ENCODE measurements at places on chromosomes 2 and 18. TPM values are rescaled to one million over a fixed set of nuclear protein-coding genes. Genes with fewer than 3 reads are reported as not detected.

DNA sequence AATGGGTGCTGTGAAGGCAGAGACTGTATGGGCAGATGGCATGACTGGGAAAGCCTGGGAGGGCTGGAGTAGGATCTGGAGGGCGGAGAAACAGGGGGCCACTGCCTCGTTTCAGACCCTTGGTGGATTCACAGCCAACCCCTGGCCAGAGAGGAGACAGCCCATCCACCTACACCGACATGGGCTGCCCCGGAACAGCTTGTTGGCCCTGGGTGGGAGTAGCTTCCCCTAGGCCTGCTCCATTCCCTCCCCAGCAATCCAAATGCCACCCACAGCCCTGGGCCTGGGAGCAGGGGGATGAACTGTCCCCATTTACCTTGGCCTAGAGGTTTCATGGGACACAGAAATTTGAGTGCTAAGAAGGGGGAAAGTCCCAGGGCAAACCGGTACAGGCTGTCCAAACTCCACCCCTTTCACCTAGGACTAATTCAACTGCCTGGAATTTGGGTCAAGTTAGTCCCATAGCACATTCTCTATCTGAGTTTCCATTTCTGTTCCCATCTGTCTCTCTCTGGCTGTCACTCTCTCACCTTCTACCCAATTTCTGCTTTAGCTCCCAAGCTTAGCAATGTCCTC lies 37.0 kb downstream of the LBH start:
- DNase-seq = no peak

GRCh38 chr2:104865096-104865470 lies 11.2 kb downstream of the POU3F3 start:
- DNase-seq = no peak

DNA sequence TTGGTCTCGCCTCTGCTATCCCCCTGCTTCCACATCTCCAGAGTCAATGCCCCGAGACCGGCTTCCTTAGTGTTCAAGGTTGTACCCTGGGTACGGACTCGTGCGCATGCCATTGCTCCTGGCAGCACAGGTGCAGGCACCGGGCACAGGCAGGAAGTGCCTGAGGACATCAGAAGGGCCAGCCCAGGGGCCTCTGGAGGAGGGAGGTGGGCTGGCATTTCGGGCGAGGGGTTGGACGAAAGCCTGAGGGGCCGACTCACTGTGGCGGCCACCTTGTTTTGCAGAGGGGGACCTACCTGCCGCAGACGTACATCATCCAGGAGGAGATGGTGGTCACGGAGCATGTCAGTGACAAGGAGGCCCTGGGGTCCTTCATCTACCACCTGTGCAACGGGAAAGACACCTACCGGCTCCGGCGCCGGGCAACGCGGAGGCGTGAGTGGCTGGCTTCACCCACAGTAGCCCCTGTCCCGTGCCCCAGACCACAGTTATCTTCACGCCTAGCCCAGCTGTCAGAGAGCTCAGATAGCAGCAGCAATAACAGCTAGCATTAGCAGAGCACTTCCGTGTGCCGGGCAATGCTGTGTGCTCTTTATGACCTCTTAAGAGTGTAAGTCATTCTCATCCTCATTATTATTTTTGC lies 12.5 kb downstream of the ITM2C start:
- DNase-seq = peak; percentile 72

DNA sequence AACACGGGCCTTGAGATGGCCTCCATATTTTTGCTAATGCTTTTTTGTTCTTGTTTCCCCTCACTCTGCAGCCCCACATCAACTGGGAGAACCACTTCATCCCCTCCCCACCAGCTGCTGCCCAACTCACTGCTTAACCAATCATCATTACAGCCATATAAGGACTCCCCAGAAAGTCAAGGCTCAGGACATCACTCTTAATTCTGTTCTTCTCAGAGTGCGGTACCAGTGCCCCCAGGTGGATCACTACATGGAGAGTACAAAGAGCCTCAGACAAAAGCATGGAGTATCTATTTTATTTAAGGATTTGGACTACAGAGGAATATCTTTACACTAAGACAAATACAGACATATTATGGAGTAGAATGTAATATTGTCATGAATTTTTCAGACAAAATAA lies 340.6 kb downstream of the PAX3 start:
- no peak for DNase-seq

GRCh38 chr2:219441451-219442255 lies 7.0 kb downstream of the SPEG start:
- peak; percentile 93 for DNase-seq

GRCh38 chr2:129888461-129888860 lies 91.0 kb upstream of the RAB6C start:
- DNase-seq = no peak

DNA sequence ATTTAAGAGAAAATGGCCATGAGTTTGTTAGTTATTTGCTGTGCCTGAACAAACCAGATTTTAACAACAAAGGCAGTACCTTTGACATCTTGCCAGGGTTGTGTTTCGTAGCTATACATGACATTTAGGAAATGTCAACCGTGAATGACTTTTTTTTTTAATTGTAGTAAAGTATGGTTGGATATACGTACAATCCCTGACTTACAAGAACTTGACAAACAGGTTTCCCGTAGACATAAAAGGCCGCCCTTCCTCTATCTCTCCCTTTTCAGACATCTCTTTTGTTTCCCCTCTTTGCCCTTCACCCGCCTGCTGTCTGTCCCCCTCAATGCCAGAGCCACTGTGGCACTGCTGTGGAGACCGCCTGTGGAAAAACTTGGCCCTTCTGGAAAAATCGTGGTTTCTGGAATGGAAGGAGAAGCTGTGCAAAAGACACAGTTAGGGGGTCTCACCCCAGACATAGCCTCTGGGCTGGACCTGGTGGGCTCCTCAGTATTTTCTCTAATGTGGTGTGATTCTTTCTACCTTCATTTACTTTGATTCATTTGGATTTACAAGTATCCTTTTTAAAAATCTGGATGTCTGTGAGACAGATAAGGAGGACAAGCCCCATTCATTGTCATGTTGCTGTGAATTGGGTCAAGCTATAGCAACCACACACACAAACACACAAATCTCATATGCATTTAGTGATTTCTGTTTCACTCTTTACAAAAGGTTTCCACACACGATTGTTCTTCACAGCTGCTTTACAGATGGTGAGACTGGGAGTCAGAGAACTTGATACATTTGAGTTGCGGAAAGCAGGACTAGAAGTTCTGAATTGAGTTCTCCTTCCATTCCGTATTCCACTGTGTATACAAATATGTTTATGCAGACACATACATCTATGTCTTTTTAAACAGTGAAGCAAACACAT lies 48.6 kb downstream of the SPATS2L start:
- no peak for DNase-seq

DNA sequence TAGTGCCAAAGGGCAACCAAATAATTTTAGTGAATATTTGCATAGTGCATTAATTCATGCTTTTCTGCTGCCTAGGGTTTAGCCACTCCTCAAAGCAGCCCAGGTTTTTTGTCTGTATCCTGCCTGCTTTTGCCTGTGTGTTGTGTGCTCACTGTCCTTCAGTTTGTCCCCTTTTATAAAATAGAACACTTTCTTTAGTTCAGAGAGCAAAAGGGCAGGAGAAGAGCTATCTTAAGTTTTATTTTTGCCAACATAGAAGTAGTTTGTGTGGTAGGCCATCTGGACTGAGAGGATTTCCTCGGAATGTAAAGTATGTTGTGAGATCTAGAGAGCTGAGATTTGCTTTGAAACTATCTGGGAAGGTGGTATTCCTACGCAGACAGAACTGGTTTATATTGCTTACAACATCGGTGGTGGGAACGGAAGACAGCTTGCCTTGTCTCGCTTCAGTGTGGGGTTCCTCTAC lies 64.9 kb downstream of the EML4 start:
- no peak for DNase-seq

DNA sequence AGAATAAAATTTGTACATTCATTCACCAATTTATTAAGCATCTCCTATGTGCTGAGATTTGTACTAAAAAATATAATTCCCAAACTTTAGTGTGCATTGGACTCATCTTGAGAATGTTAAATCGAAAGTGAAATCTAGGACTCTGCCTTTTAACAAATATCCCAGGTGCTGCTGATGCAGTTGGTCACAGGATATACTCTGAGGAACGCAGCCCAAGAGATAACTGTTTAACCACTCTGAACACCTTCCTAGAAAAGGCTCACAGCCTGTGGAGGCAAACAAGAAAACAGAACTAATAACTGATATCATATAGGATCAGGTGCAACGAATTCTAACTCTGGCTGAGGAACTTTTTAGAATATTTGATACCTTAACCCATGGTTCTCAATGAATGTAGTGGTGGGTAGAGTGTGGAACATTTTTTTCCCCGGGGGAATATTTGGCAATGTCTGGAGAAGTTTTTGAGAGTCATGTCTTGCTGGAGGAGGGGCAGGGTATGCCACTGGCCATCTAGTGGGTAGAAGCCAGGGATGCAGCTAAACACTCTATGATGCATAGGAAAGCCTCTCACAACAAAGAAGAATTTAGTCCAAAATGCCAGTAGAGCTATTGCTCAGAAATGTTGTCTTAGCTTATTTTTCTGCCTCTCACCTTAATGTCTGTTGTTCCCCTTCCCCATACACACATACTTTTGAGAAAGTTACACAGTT lies 96.5 kb downstream of the EHBP1 start:
- no peak for DNase-seq

DNA sequence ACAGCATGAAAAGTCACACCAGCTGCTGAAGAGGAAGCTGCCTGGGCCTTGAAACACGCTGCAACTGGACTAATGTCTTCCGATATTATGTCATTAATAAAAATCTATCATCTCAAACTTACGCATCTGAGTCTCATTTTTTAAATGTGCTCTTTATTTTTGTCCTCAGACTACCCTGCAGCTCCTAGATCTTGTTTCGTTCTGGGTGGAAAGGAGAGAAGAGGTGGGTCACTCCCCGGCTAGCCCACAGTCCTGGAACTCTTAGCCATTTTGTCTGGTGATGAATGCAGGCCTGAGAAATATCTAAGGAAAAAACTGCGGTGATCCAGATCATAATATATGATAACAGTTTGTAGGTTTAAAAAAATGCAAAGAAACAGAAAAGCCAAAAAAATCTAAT lies 73.3 kb downstream of the TXNL1 start:
- DNase-seq = no peak

GRCh38 chr2:46368401-46368800 lies 71.2 kb downstream of the EPAS1 start:
- no peak for DNase-seq

- DNase-seq = peak; percentile 94
These were observed 138.0 kb downstream of the CTIF start for GRCh38 chr18:48676756-48677368.

DNA sequence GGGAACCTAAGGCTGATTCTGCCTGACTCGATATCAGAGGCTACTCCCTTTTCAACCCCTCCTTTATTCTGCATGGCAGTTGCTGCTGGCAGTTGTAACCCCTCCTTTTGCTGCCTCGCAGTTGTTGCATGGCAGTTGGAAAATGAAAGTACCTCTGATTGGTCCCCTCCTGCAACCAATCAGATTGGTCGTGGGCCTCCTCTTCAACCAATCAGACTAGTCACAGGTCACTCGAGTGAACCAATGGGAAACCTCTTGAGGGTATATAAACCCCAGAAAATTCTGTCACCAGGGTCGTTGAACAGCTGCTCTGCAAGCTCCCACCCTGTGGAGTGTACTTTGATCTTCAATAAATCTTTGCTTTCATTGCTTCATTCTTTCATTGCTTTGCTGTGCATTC lies 294.3 kb upstream of the SLC8A1 start:
- DNase-seq = no peak

DNA sequence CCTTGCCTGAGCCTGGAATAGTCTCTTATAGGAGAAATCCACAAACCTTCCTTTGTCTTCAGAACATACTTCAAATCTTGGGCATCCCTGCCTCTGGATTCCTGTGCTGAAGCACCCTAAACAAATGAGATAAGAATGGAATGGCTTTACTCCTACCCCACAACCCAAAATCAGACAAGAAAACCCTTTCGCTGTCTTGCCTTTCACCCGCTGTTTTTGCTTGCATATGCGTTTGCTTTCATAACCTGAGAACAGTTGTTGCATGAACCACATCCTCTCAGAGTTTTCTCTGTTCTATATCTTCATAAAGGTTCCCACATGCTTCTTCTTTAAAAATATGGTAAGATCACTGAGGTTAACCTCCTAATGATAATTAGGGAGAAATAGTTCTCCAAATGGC lies 132.1 kb upstream of the MAP3K20 start:
- DNase-seq = no peak

CCBE1 gene
- polyA plus RNA-seq = 0.61 TPM

SRD5A2 gene
- polyA plus RNA-seq = not detected

ABCB11 gene
- not detected for polyA plus RNA-seq

CPLX4 gene
- not detected for polyA plus RNA-seq

Data from aorta (tissue), 5 donors.